ENCODE measurements at places on chromosomes 13 and 19. TPM values are rescaled to one million over a fixed set of nuclear protein-coding genes. Genes with fewer than 3 reads are reported as not detected.

DNA sequence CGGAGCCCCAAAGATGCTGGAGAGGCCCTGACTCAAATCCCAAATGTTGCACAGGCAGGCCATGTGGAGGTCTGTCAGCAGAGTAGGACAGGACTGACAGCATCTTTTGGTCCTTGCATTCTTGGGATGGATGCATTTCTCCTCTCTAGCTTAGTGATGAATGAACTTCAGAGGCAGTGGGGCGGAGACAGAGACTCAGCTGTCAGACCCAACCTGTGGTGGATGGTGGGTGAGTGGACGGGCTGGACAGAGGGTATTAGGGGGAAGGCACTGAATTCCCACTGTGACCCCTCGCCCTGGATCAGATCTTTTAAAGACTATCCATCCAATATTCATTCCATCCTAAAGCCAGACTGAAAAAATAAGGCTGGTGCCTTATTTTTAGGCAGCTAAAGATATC is 39.3 kb upstream of the GJB6 start:
- H3K27me3 ChIP-seq, result peaks cover 7% of the 10 kb centered on the region
- H3K4me3 ChIP-seq, result no peak overlapping the region
- no peaks in the 10 kb centered on the region for H3K4me1 ChIP-seq
- DNase-seq, result no peak
- no peak overlapping the region for H3K27ac ChIP-seq

DNA sequence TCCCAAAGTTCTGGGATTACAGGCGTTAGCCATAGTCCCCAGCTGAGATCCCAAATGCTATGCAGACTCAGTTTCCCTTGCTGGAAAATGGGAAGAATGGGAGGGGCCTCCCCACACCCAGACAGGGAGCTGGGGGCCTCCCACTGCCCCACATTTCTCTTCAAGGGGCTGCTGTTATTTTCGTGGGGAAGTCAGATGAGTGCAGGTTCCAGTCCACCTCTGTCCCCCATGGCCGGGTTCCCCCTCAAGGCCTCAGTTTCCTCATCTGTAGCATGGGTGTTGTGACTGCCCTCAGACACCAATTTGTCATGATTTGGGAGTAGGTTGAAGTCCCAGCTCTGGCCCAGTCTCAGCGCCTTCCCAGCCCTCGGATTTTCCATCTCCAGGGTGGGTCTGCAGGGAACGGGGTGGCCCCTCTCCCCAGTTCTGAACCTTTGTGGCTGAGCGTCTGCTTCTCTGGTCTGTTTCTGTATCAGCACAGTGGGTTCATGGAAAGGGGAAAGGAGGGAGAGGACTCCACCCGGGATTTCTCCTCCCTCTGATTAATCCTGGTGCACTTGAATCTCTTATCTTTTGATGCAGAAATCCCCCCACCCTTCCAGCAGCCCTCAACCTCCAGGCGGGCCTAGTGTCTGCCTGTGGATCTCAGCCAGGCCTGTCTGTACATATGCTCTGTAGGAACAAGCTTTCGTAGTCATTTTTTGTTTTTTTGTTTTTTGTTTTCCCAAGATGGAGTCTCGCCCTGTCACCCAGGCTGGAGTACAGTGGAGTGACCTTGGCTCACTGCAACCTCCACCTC is 12.2 kb downstream of the NFIC start:
- peaks cover 3% of the 10 kb centered on the region for H3K36me3 ChIP-seq
- H3K27me3 ChIP-seq, result no peaks in the 10 kb centered on the region
- no peak overlapping the region for H3K27ac ChIP-seq

DNA sequence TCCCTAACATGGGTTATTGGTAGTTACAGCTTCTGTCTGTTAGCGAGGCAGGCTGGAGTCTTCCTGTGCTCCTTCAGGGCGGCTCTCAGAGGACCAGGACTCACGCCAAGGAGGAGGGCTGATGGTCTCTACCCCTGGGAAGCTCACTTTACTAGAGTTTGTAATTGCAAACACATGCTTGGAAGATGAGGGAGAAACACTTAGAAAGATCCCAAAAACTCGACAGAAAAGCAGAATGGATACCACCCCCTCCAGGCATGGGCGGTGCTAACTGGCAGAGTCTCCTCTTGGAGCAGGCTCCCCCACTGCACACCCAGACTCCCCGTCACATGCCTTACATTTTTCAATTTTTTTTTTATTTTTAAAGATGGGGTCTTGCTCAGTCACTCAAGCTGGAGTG is 62.0 kb downstream of the PARP4 start:
- H3K4me1 ChIP-seq, result no peaks in the 10 kb centered on the region
- no peak overlapping the region for H3K27ac ChIP-seq
- H3K36me3 ChIP-seq, result peaks cover 52% of the 10 kb centered on the region
- no peak for DNase-seq

GRCh38 chr19:38143847-38144246 is 80.2 kb downstream of the DPF1 start:
- H3K36me3 ChIP-seq, result peaks cover 3% of the 10 kb centered on the region
- no peak for DNase-seq
- no peak overlapping the region for H3K4me3 ChIP-seq
- peaks cover 6% of the 10 kb centered on the region for H3K4me1 ChIP-seq

The SNAPC2 gene
- total RNA-seq, result 21.8 TPM

The NLRP4 gene
- total RNA-seq, result not detected
